Stimulated activated CD4-positive, alpha-beta T cell treated with anti-CD3 and anti-CD28 coated beads, Interleukin-12 subunit alpha, Interleukin-12 subunit beta, amount 100 ng/mL, for 24 hours (primary cell): ENCODE measurements at places on chromosomes 3 and 15.

DNA sequence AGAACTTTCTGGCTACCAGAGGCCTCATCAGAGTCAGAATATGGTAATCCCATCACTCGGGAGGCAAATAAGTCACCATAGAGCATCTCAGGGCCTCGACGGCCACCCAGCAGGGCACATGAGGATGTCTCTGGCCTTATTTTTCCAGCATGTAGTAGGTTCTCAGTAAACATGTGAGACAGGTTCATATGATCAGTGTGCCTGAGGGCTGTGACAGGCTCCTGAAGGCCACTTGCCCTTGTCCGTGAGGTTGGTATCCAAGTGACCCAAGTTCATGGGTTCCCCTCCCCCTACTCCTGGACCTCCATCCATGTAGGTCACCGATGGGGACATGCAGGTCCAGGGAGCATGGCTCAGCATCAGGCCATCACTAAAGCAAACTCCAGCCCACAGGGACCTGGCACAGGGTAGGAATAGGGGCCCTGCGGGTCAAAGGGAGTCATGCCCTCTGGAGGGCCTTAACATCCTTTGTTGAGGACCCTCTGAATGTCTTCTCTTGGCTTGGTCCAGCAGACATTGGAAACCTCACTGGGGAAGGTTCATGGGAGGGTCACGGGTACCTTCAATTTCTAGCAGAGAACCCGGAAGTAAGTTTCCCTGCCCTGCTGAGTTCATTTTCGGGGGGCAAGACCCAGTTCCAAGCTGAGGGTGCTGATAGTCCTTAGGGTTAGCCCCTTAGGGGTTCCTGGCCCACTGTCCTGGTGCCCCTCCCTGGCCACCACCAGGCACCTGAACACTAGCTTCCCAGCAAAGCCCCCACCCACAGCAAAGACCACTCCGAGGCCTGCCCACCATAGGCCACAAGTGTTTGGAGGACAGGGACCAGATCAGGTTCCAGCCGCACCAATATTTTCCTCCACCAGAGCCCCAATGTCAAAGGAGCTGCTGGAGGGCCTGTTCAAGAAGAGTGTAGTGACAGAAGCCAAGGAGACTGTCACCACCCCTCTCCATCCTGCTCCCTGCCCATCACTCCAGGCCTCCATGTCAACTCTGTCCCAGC is 61.1 kb downstream of the ZNF445 start:
- no peak for DNase-seq

DNA sequence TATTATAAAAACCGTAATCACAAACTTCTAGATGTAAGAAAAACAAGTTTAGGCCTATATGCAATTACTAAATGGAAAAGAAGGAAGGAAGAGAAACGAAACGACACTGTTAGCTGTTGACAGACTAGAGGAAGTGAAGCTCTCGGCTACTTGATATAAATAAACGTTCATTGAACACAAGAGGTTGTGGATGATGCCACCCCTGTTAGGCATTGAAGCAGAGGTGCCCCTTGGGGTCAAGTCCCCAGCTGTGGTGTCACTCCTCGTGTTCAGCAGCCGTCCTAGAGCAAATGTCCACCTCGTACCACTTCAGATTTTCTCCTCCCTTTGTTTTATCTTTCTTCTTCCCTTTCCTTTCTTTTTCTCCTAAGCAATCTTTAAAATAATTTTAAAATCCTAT is 146.5 kb upstream of the UBE2E1 start:
- no peak for DNase-seq

DNA sequence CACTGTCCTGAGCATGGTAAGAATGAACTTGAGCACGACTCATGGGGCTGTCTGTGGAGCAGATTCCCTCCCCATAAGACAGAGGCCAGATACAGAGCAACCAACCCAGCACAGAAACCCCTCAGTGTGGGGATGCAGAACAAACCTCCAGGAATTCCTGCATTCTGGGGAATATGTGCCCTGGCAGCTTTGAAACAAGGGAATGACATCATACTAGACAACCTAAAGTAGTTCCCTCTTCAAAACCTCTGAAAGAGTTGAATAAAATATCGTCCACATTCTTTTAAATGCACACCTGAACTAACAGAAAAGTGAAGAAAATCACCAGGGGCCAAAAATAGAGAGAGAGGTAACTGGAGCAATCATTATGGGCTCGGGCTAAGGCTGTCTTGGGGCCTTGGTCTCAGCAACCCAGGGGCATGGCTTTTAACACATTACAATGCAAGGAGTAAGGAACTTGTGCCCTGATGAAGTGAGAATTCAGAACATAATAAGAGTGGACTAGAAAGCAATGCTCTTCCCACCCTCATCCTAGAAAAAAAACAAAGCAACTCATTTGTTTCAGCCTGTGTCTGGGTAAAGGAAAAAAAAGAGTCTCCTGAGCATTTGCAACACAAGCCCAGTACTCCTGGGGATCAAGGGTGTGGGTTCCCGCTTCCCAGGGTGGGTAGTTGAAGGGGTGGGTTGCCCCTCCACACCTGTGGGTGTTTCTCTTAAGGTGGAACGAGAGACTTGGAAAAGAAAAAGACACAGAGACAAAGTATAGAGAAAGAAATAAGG is 43.9 kb downstream of the ADIPOQ start:
- DNase-seq, result no peak

- no peak for DNase-seq
Observed at GRCh38 chr3:182108371-182108770, 396.6 kb downstream of the SOX2 start.

- no peak for DNase-seq
Observed at GRCh38 chr3:26422415-26422814, 200.2 kb upstream of the LRRC3B start.

DNA sequence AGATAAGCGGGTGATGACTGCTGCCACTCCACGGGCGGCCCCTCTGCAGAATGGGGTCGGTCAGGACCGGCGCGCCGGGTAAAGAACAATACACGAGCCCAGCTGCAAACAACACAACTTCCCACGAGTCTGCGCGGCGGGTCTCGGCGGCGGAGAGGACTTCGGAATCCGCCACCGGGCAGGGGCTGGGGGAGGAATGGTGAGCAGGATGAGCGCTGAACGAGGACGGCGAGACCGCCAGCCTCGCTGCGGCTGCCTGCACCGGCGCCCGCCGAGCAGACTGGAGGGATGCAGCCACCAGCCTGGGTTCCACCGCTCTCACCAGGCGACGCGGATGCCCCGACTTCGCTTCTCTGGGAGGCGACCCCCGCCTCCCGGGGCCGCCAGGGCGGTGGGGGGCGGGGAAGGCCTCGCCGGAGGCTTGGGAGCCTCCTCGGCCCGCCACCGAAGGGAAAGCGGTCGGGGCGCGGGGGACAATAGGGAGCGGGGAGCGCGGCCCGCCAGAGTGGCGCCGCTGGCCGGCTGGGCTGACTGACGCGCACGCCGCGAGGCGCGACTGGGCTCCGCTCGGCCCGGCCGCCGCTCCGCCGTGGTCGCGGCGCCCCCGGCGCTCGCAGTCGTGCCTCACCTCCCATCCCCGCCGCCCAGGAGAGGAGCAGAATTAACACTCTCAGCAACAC is 515 bp downstream of the ADAM10 start:
- no peak for DNase-seq

GRCh38 chr15:81216422-81216821 is 19.7 kb downstream of the IL16 start:
- no peak for DNase-seq

DNA sequence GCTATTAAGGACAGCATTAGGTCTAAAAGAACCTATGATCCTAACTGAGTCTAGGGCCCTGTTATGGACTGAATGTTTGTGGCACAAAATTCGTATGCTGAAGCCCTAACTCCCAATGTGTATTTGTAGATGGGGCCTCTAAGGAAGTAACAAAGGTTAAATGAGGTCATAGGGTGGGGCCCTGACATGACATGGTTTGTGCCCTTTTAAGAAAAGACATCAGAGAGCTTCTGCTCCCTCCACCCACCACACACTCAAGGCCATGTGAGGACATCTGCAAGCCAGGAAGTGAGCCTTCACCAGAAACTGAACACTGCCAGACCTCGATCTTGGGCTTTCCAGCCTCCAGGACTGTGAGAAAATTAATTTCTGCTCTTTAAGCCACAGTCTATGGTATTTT is 49.2 kb downstream of the PHC3 start:
- no peak for DNase-seq

- no peak for DNase-seq
Observed at GRCh38 chr15:32952901-32953532, 235.2 kb downstream of the GREM1 start.

GRCh38 chr15:37995461-37996347 is 61.3 kb downstream of the TMCO5A start:
- no peak for DNase-seq

DNA sequence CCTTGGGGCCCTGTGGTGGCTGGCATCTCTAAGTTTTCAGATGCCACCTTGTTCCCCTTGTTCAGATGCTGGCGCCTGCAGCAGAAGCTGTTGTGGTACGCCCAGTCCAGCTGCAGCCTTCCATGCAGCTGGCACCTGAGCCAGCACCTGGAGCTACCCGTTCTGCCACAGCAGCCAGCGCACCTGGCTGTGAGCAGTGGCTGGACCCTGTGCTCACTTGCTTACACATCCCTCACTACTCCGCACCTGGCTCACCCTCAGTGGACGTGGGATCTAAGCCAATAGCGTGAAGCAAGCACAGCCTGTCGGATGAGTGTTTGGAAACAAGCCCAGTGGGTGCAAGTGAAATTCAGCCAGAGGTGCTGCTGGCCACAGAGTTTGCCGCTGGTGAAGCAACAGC is 607.5 kb upstream of the BCHE start:
- DNase-seq, result no peak

- no peak for DNase-seq
Observed at GRCh38 chr3:100548053-100548452, 55.6 kb downstream of the TMEM45A start.
